ENCODE measurements at places on chromosomes 1 and 21.

DNA sequence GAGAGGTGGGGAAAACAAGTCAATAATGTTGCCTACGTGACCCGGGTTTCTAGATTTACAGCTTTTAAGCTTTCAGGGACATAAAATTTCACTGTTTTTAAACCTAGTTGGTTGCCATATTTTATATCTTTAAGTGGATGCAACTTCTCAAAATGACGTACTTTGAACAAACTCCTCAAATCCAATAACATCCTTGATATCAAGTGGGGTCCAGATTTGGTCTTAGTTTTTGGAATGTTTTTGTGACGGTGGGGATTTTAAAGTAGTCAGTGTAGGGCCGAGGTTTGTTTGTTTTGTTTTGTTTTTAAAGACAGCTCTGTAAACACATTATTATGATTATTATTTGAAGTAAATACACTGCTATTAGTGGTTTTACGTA lies 453 bp downstream of the CDKN2C start:
- DNase-seq = no peak

GRCh38 chr1:26029864-26030481 lies 8.4 kb downstream of the EXTL1 start:
- DNase-seq = no peak

DNA sequence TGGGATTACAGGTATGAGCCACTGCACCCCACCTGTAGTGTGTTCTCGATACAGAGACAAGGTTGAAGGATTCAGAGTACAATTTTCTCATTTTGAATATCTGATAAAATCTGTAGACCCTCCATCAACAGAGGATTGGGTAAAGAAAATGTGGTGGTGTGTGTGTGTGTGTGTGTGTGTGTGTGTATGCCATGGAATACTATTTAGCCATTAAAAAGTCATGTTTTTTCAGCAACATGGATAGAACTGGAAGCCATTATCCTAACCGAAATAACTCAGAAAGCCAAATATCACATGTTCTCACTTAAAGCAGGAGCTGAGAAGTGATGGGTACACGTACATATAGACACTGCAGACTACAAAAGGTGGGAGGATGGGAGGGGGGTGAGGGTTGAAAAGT lies 57.9 kb downstream of the TRAF5 start:
- DNase-seq = no peak

- DNase-seq = no peak
Measured at GRCh38 chr1:80673935-80674597, 1126.7 kb upstream of the ADGRL2 start.

GRCh38 chr1:112990271-112990670 lies 34.3 kb upstream of the SLC16A1 start:
- no peak for DNase-seq

- peak; percentile 76 for DNase-seq
Measured at GRCh38 chr1:224106568-224107281, 7.2 kb upstream of the FBXO28 start.

DNA sequence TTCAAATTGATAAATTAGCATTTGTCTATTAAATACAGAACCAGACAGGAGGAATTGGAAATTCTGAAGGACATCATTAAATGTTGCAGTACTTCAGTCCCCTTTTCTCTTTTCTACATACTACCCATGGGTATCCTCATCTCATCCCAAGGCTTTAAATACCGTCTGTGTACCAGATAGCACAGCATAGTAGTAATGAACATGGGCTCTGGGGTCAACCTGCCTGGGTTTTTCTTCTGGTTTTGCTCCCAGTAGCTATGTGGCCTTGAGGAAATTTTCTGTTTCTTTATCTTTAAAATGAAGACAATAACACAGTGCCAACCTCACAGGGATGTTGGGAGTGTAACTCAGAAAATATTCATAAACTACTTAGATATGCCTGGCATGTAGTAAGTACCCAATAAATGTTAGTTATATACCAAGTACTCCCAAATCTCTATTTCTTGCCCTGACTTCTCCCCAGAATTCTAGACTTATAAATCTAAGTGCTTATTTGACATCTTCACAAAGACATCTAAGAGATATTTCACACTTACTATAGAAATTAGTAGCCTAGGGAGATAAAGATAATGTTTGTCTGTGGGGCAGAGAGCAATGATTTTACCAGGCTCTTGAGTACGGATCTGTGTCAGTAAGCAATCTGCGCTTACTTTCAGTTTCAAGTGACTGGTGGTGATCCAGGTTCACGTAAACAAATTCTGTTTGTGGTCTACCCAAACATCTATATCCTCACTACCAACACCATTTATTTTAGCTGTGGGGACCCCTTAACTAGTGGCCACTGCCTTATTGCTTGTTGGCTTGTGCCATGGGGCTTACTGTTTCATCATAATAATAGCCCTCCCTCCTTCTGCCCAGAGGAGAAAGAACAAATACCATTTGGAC lies 37.3 kb downstream of the VANGL2 start:
- no peak for DNase-seq

- no peak for DNase-seq
Measured at GRCh38 chr1:22782406-22782805, 71.8 kb downstream of the EPHB2 start.

GRCh38 chr1:97277891-97278654 lies 556.5 kb downstream of the PTBP2 start:
- no peak for DNase-seq

GRCh38 chr1:117709249-117709691 lies 103.4 kb downstream of the TENT5C start:
- DNase-seq = no peak

DNA sequence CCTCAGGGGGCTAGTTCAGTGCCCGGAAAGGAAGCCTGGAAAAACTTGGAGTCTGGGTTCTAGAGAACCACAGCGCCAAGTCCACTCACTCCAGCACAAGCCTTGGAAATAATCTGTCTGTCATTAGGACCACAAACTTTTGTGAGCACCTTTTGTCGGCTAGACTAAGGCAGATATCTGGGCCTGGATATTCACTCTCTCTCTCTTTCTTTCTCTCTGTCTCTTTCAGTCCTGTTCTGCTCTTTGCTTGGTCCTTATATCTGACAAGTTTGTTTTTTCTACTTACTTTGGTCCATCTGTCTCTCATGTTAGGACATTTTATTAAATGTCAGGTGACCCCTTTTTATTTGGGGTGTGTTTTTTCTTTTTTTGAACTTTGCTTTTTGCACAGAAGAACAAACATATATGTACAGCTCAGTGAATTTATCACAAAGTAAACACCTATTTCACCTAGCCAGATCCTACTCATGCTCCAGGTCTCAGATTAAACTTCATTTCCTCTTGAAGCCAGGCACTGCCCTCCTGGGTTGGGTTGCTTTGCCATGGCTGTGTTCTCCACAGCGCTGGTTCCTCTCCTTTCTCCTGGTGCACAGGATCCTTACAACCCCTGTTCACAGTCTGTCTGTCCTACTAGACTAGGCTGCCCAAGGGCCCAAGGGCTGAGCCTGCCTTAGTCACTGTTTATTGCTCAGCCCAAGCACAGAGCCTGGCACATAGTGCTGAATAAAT lies 40.8 kb downstream of the TCEANC2 start:
- DNase-seq = no peak

- no peak for DNase-seq
Measured at GRCh38 chr1:51669272-51669671, 52.4 kb downstream of the OSBPL9 start.

DNA sequence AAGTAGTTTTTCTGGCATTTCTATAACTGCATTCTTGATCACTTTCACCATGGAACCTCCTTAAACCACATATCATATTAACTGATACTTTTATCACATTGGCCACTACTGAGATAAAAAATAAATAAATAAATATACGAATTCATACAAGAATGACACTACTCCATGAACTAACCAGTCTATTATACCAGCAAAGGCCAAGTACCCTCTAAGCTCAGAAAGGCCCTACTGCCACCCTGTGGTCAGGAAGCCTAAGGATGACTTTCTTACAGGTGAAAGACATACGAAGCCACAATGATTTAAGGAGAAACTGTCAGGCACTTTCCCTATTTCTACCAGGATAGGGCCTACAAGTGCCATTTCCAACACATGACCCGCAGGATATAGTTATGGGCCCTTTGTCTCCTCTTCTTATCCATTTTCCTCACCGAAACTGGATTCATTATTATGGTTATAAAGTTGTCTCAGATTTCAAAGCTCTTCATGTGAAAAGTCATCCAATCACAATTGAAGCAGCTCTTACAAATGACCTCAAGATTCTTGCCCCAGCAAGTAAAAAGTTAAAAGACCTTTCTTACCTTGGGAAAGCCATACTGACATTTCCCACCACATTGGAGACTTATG lies 23.9 kb downstream of the DNAJC8 start:
- DNase-seq = peak; percentile 69

- peak; percentile 38 for DNase-seq
Measured at GRCh38 chr1:56803561-56804156, 15.5 kb downstream of the FYB2 start.

DNA sequence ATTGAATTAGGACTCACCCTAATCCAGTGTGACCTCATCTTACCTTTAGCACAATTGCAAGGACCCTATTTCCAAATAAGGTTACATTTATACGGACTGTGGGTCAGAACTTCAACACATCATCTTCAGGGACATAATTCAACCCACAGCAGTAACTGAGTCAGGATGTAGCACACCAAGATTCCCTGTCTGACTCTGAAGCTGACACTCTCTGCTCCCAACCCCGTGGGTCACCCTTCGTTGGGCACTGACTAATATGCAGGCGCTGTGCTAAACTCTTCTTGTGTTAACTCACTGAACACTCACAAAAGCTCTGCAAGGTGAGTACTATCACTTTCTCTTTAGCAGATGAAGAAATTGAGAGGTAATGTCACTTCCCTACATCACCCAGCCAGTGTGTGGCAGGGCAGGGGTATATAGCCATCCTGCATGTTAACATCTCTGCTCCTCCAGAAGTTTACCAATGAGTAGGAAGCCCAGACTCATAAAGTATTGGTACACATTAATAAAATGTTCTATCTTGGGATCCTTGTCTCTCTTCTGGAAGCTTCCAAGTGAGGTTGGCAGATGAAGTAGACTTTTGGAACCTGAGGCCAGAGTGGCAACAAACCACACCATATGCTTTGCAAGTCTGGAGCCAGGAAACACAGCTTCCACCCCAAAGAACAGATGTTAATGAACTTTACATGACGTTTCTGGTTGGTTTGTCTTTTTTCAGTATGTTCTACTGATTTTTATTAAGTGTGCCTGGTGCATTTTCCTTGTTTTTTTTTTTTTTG lies 139.2 kb upstream of the KLHDC7A start:
- DNase-seq = no peak

DNA sequence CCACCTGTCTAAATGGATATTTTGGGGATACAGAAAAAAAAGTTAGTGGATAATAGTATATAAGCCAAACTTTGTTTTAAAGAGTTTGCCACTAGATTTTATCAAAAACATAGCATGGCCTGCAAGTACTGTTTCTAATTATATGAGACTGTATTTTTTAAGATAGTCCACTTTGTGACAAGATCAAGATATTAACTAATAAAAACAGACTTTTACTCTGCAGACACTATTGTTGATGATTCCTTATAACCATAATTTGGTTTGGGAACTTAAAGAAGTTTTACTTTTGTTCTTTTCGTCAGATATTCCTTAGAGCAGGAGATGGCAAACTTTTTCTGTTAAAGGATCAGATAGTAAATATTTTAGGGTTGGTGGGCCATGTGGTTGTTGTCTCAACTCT lies 36.4 kb downstream of the SMG7 start:
- DNase-seq = no peak

GRCh38 chr1:175514387-175514953 lies 228.9 kb downstream of the TNR start:
- no peak for DNase-seq

- no peak for DNase-seq
Measured at GRCh38 chr1:53390736-53391135, 62.9 kb upstream of the LRP8 start.

DNA sequence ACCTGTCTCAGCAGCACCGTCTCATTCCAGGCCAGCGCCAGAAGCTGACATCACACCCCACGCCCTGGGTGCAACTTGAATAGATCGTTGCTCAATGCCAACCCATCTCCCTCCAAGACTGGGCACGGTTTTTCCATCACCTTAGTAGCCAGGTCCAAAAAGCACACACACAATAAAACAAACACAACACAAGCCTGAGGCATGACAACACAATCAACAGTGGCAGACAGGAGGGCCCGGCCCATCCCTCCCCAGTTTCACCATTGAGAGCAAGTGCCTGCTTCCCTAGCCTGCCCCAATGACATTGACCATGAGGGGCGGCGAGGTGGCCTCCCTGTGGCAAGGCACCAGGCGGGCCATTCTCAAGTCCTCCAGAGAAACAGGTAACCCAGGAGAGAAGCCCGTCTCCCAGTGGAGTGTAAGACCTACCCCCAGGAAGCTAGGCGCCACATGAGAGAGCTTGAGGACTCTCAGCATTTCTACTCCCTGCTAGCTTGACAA lies 2.7 kb downstream of the IFFO2 start:
- DNase-seq = no peak

DNA sequence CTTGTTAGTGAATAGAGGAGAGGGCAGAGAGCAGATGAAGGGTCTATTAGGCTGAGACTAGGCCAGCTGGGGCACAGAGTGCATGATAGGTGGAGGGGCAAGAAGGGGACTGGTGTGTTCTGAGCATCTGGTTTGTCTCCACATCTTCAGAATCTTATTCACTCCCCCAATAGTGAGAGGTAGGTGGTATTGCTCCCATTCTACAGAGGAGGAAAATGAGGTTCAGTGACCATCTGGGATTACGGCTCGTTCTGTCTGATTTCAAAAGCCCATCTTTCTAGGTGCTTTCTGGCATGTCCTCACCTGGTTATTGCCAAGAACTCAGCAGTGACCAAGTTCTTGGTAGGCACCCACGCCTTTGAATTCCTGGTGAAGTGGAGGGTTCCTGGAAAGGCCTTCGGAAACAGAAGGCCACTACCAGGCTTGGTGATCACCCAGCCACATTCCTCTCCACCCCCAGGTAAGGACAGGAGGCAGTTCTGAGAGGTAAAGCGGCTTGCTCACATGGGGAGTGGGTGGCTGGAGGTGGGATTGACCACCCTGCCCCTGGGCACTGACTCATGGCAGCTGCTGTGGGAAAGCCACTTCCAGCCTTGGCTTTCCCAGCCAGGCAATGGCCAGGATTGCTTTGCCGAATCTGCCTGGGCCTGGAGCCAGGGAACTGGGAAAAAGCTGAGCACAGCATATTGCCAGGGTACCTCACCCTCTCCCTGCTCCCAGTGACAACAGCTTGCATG lies 18.8 kb upstream of the CITED4 start:
- DNase-seq = no peak

DNA sequence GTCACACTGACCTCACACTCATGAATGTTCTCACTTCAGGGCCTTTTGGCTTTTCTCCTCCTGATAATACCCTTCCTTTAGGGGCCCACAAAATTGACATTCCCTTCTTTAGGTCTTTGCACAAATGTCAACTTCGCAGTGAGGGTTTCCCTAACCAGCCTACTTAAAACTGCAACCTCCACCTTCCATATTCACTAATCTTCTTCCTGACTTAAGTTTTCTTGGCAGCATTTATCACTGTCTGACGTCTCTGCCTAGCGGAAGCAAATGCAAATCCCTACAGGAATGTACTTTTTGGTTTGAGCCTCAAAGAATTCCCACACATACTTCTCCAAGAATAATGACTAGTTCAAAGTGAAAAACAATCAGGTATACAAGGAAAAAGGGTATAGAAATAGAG lies 32.8 kb downstream of the INTS7 start:
- DNase-seq = no peak

GRCh38 chr1:151888972-151889570 lies 20.2 kb downstream of the THEM4 start:
- DNase-seq = peak; percentile 31

- peak; percentile 85 for DNase-seq
Measured at GRCh38 chr1:227318016-227318852, at the start of gene CDC42BPA. TSS of gene CDC42BPA (minus strand) at chr1:227318492. CDS start at chr1:227317182, 1,310 bp downstream.

GRCh38 chr1:186636786-186637185 lies 43.4 kb downstream of the PTGS2 start:
- DNase-seq = no peak
